ENCODE measurements at places on chromosomes 6 and 20.

DNA sequence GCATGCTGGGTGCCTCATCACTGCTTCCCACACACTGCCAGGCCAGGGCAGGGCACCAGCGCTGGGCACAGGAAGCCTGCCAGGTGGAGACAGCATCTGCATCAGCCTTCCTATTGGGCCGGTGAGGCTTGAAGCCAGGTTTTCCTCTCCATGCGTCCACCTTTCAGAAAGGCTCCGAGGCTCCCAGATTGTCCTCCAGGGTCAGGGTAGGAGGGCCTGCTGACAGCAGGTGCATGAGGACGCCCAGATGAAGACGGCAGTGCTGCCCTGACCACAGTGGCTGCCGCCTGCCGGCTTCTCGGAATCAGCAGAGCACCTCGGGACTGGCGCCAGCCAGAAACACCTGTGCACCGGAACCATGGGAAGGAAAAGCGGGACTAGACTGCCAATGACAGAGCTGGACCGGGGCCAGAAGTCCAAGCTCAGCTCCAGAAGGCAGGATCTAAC lies 170.5 kb upstream of the CST7 start:
- no peak for DNase-seq

DNA sequence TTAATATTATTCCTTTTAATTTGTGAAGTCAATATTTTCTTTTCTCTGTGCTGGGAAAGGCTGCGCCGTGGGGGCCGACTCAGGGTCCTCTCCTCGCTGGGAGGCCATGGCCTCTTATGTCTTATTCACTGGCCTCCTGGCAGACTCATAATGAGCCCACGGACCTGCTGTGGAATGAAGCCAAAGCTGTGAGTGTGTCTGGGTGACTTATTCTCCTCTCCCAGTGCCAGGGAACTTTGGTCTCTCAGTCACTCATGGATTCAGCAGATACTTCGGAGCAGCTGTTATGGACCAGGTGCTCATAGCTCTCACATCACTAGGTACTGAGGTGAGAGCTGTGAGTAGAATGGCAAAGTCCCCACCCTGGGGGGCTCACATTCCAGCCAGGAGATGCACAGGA lies 297.6 kb downstream of the CDH26 start:
- DNase-seq: no peak

GRCh38 chr20:52190437-52191131 lies 995 bp downstream of the ZFP64 start:
- DNase-seq: peak; percentile 18

DNA sequence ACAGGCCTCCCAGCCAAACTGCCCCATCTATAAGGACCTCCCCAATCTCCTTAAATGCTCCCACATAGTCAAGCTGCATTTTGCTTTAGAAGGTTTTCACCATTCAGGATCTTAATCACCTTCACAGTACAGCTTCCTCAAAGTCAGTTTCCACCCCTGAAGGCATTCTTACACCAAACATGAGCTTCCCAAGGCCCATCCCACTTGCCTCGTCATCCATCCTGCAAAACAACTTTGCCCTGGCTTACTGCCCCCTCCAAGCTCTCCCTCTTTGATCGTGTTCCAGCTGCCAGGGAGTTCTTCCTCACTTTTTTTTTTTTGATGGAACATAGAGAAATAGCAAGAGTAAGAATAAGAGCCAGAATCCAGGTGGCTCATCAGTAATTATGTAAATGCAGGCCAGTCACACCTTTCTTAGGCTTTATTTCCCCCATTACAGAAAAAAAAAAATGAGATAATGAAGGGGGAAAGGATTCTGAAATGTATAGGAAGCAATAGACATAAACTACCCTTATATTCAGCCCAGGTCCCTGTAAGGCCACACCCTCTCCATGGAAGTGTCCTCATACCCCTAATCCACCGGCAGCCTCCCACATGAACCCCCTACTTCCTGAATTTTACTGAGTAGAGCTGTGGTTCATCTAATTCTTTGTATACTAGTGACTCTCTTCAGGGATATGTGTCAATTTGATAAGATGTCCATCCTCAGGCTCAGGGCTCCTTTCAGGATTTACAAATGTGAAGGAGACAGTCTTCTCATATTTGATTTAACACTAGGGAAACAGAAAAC lies 12.7 kb downstream of the TRIM27 start:
- no peak for DNase-seq

DNA sequence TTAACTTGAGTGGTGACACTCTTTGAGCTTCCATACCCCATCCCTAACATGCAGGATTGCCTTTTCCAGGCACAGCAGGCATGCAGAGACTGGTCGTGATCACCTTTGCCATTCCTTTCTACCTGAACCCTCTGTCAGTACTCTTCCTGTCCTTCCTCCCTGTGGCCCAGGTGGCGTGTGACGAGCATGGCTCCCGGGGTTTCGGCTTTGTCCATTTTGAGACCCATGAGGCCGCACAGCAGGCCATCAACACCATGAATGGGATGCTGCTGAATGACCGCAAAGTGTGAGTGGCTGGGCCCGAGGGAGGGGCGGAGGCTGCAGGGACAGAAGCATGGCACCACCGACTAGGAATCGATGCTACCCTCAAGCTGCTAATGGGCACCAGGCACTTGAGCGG lies 6.7 kb downstream of the PABPC1L start:
- no peak for DNase-seq

DNA sequence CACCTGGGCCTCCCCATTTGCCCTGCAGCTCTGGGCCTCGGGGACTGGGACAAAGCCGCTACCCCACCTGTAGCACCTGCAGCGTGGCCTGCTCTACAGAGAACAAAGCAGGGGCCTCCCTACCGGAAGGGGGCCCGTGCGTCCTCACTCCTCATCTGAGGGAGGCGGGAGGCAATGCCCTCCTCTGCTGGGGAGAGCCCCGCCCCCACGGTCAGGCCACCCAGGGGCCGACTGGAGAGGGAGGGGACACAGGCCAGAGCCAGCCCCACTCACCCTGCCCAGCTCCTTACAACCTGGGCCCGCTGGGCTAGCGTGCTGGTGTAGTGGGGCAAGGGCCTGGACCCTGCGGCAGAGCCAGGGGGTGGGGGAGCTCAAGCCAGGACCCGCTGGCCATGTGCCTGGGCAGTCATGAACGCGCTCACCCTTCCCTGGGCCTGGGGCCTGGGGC lies 8.0 kb downstream of the LAMA5 start:
- no peak for DNase-seq

DNA sequence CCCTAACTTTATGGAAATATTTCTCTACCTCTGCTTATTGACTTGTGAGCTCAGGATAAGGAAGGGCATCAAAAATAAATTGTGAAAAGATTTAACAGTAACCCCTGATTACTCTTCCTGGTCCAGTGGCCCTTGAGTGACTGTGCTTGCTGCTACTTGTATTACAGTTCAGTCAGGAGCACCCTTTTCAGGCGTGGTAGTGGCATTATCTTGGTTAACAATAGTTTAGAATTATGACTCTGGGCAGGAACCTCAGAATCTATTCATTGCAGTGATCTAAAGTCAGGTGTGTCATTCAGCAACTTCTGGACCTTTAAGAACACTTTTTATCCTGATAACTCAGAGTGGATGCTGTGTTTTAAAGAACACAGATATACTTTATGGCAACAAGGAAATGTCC lies 43.4 kb downstream of the FAM135A start:
- DNase-seq: no peak

DNA sequence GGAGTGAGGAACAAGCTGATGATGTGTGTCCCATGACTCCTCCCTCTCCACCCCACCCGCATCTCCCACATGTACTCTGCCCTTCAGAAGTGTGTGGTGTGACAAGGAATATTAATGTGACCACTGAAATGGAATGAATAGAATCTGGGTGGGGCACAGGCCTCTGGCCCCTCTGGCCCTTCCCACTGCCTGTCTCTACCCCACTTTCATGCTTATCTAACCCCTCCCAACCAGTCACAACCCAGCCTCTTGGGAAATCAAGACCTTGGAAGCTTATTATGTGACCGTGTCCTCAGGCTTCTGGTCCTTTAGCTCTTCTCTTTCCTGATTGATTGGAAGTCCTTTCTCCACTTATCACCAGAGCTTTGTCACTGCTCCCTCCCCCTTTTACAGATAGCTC lies 312.2 kb upstream of the SOX4 start:
- DNase-seq: no peak

DNA sequence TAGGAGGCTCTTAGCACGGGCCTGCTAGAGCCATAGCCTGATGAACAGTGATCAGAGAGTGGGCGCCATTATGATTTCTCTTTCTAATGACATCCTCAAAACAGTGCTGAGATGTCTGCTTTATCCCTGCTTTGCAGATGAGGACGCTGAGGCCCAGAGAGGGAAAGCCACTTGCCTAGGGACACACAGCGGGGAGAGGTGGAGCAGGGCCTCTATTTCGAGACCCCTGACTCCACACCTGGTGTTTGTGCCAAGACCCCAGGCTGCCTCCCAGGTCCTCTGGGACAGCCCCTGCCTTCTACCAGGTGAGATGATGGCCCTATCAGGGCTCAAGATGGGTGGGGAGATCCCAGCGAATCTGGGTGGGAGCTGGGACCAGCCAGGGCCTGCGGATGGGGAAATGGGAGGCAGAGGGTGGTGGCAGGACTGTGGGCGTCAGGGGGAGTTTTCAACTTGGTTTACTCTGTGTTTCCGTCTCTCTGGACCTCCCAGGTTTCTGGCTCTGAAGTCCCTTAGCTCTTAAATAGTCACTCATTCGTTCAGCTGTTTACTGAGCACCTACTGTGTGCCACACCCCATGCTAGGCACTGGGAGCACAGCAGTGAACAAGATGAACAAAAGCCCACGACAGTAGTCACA lies 36.7 kb downstream of the SRC start:
- no peak for DNase-seq

DNA sequence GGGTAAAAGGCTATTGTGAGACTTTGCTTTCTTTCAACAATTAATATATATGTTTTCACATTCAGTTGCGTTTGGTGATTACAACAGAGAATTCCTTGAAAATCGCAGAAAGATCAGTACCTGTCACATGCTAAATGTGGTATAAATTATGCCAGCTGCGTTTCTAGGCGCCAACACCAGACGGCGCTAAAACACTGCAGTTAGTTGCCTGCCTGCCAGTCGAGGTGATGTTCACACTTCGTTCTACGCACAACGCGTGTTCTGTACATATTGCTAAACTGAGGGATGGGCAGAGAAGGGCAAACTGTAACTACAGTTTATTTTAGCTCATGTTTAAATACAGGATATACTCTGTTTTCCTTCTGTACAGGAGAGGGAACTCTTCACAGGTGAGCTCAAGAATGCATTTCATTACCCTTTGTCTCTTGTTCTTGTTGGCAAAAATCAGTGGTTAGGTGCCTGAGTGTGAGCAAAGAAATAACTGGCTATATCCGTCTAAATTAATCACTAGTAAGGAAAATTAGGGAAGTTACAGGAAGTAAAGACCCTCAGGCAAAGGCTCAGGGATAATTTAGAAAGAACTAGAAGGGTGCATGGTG lies 100.1 kb upstream of the RGS17 start:
- DNase-seq: peak; percentile 17

DNA sequence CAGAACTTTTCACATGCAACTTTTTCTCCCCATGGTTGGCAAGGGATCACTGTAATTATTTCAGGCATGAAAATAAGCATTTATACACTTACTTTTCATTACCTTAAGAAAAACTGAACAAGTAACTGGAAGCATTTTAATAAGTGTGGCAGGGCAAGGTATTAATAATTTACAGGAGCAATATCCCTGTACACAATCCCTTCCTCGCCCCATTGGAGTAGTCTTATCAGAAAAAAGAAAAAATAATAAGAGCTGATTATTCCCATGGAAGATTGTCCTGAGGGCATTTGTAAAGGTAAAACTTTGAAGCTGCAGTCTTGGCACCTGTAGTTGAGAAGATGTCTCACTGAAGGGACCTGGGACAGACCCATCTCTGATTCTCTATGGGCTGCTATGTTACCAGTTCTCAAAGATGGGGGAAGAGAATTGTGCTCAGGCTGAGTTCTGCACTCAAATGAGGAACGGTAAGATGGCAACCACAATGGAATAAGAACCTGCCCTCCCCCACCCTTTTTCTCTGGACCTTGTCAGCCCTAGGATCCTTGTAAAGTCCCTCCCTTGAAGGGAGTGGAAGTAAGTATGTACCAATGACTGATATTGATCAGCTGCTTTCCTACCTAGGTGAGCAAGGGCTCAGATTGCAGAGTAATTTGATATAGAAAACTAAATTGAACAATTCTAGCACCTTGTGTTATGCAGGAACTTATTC lies 70.0 kb upstream of the AHI1 start:
- no peak for DNase-seq

DNA sequence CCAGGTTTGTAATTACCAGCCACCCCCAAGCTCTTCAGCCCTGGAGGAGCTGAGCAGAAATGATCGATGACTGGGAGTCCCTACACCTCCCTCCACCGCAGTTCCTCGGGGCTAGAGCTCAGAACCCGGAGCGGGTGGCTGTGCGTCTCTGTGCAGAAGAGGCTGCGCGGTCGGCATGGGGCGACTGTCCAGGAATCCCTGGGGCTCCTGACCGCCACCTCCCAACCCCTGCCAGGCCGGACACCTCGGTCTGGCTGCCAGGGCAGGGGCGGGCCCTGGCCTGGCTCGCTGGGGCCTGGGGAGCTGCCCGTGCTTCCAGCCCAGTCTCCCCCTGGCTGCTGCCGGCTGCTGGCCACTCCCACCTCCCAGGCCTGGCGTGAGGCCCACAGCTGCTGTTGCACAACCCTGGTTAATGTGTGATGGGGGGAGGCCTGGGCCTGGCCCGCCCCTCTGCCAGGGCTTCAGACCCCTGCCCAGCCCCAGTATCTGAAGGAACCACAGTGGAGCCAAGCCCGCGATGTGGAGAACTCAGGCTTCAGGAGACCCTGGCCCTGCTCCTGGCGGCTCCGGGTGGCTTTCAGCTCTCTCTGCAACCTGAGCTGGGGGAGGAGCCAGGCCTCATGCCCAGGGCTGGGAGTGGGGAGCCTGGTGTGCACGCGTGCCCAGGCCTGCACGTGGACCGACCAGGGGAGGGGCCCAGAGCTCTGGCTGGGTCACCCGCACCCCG lies 1.2 kb downstream of the SLC2A4RG start:
- peak; percentile 16 for DNase-seq

GRCh38 chr6:104537180-104537579 lies 322.5 kb downstream of the HACE1 start:
- no peak for DNase-seq

GRCh38 chr20:4720977-4721349 lies 746 bp upstream of the PRND start:
- DNase-seq: no peak

GRCh38 chr6:50993941-50994720 lies 175.5 kb downstream of the TFAP2B start:
- DNase-seq: no peak

DNA sequence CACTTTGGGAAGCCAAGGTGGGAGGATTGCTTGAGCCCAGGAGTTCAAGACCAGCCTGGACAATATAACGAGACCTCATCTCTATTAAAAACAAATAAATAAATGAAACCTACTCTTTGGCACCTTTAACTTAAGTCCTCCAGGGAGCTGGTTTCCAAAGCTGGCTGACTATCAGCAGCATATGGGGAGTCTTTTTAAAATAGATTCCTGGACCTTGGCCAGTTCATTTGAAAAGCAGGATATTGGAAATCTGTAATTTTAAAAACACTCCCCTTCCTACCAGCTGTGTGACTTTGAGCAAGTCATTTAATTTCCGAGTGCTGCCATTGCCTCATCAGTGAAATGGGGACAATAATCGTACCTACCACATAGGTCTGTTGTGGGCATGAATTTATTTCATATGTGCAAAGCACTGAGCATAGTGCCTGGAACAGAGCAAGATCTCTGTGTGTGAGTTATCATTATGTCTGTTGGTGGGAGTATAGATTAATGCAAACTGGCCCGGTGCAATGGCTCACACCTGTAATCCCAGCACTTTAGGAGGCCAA lies 40.9 kb upstream of the PTPN1 start:
- DNase-seq: no peak

GRCh38 chr6:45000833-45001232 lies 327.3 kb upstream of the RUNX2 start:
- no peak for DNase-seq

Data from substantia nigra (tissue), 51 donors.